GM12865 (cell line): ENCODE measurements at places on chromosomes 3 and 15.

- no peak for DNase-seq
These were observed 175.2 kb downstream of the ARPP21 start for GRCh38 chr3:35814531-35814930.

DNA sequence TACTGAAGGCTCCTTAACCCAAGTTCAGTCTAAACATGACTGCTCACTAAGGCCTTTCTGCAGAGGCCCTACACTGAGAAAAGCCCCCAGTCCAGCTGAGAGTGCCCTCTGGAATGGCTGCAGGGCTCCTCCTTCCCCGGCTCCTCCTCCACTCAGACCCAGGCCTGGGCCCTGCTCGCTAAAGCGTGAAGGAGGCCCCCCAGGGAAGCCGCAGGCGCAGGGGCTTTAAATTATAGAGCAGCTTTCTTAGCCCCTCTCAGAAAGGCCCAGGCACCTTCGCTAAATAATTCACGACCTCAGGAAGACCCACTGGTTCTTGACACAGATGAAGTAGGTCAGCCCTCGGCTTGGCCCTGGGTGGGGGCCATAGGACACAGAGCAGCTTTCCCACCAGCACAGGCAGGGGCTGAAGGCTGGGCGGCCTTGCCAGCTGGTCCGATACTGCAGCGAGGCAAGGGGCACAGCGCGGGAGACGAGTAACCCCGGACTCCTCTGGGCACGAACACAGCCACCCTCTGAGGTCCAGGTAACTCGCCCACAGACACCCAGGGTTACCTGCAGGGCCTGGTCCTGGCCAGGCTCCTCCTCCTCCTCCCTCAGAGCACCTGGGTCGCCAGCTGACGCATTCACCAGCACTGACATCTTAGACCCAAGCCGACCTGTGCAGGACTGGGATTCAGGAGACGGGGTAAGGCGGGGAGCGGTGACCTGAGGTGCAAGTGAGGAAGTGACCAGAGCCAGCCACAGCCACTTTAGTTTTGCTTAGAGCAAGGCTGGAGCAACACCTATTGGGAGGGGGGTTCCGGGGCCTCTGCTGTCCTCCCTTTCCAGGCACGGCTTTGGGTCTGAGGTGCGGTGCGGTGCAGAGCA, 36.9 kb downstream of the RBPMS2 start:
- DNase-seq: no peak

DNA sequence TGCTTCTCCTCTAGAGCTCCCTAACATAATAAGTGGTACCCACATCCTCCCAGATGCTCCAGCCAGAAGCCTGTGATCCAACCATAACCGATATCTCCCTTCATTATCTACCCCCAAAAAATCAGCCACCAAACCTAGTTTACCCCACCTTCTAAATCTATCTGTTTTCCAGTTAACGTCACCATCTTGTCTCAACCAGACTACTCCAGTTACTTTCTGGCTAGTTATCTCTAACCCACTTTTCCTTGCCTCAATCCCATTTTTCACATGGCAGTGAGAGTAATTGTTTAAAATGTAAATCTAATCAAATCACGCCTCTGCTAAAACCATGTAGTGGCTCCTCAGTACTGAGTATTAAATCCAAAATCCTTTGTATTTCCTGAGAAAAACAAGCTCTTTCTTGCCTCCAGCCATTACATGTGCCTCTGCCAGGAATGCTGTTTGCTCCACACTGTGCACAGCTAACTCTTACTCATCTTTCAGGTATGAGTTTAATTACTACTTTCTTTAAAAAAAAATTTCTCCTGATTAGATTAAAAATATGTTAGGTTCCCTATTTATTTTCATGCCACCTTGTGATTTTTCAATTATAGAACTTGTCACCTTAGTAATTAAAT, 15.4 kb downstream of the CCDC54 start:
- no peak for DNase-seq

- DNase-seq: peak; percentile 86
These were observed 7.9 kb upstream of the BCL2A1 start for GRCh38 chr15:79978655-79979514.

- DNase-seq: no peak
These were observed 2.0 kb downstream of the RAB7A start for GRCh38 chr3:128727996-128728395.

DNA sequence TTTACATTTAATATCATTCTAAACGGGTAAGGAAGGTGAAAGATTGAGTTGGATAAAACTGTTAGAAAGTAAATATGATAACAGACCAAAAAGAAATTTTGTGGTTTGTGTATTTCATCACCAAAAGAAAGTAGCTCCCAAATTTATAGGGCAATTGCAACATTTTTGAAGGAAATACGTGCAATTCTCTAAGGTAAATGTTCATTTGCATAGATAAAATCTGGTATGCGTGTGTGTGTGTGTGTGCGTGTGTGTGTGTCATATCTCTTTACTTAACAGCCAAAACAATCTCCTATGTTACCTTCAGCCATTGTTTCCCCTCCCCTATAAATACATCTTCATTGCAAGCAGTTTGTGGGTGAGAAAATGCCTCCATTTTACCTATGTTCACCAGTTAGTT, 208.4 kb downstream of the TNIK start:
- no peak for DNase-seq

- DNase-seq: no peak
These were observed 1055.8 kb upstream of the CADM2 start for GRCh38 chr3:83902787-83903533.

DNA sequence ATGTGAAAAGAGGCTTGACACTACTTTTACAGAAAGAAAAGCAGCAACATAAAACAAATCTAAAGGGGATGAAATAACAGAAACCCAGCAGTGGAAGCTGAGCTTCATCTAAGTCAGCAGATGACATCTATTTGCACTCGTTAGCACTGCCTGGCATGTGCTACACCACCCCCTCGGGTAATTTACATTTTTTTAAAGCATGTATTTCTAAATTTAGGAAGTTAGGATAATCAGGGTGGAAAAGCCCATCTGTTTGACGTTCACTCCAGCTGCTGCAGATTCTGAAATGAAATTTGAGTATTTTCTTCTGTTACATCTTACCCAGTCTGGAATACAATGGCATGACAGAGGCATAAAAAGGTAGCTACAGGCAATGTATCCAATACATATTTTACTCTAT, 20.7 kb downstream of the IGSF11 start:
- no peak for DNase-seq

- DNase-seq: no peak
These were observed at the start of gene PLXNB1 for GRCh38 chr3:48429960-48430707. Gene PLXNB1 (minus strand): TSS chr3:48430086. CDS start chr3:48424611, 5,475 bp downstream.

- DNase-seq: no peak
These were observed 124.6 kb upstream of the ARHGEF3 start for GRCh38 chr3:56926243-56926946.

DNA sequence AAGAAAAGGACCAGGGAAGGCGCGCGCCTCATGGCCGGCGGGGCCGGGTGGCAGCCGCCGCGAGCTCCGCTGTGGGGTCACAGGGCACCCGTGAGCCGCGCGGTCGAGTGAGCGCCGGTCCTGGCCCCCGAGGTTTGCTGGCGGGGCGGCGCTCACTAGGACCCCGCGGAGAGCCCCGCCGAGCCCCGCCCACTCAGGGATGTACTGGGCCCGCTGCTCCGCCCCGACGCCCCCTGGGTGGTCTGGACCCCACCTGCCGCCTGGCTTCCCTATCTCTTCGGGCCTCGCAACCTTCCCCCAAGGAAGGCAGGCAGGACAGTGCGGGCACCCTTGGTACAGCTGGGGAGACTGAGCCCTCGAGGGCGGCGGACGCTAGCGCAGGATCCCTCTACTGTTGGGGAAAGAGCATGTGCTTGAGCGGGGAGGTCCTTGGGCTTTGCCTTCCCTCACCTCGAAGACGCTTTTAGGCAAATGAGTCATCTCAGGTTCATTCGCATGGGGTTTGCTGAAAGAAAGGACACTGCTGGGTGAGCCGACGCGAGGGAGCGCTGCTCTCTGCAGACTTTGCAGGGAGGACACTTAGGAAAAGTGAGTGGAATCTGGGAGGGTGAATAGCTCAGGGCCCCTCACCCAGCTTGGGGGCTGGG, at the start of gene CHRNB4:
Gene CHRNB4 (minus strand): TSS at position 109 of the 647 bp plus-strand sequence. CDS start 77 bp downstream, at position 32.
- DNase-seq: no peak

GRCh38 chr15:79529157-79529785, 97.1 kb downstream of the MINAR1 start:
- no peak for DNase-seq

DNA sequence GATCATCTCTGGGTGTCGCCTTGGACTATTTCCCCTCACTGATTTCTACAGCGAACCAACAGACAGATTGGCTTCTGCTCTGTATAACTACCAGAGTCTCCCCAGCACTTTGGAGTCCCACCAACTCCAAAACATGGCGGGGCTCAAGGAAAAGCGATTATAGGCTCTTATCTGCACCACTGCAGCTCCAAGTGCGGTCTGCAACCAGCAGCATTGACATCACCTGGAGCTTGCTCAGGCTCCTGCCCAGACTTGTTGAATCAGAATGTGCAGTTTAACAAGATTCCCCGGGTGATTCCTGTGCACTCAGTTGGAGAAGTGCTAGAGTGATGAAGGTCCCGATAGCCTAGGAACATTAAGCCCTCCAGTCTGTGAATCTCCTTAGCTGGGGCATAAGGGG, 9.0 kb downstream of the CCK start:
- DNase-seq: no peak
